ENCODE measurements at places on chromosomes 2 and 18. TPM values are rescaled to one million over a fixed set of nuclear protein-coding genes. Genes with fewer than 3 reads are reported as not detected.

DNA sequence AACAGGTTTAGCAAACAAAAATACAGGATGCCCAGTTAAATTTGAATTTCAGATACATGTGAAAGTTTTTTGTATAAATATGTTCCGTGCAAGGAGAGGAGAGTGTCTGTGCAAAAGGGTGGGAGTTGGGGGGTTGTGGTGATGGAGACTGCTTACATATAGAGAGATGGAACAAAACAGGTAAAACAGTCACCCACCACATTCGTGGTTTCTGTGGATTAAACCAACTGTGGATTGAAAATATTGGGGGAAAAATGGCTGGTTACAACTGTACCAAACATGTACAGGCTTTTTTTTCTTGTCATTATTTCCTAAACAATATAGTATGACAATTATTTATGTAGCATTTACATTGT, 245.7 kb downstream of the TNS1 start:
- DNase-seq = no peak

DNA sequence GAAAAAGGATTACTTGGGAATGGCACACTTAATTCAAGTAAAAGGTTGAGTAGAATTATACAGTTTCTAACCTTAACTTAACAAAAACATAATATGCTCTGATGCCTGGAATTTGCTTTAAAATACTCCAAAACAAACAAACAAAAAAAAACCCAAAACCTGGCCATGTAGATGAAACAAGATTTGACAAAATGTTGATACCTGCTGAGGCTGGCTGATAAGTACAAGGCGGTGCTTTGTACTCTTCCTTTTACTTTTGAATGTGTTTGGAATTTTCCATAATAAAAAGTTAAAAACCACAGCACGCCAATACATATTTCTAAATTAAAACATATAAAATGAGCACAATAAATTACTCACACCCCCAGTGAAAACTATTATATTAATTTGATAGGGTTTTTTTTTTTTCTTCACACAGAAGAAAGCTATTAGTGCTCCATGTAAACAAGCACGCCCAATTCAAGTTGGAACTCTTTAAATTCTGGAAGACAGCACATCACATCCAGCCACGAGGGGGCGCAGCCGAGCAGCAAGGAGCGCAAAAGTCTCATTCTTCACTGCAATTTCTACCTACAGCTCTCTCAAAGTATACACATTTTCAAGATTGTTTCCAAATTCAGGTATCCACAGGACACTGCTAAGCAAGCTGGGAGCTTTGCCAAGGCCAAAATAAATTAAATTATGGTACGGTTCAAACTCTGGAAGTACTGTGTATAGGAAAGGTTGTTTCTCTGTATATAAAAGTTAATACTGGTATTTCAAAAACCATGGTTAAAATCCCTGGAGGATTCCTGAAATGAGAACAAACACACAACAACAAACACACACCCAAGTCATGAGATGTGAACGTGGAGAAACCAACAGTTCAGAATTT, 7.5 kb downstream of the SERTAD2 start:
- DNase-seq = peak; percentile 81

DNA sequence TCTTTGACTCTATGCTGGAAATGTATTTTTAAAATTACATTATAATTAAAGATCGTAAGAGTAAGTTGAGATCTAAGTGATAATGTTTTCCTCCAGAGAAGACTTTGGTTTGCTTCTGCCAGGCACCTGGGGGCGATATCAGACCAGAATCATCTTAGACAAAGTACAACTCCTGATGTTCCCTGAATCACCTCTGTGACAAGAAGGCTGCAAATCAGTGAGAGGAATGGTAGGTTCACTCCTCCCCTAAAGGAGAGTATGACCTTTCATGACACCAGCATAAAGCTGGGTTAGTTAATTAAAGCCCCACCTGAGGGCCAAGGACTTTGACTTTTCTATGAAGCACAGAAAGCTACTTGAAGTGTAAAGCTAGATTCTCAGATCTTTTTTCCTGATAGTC, 114.4 kb upstream of the DTNA start:
- peak; percentile 18 for DNase-seq

- peak; percentile 82 for DNase-seq
These were observed 110.9 kb downstream of the NAB1 start for GRCh38 chr2:190759749-190760213.

DNA sequence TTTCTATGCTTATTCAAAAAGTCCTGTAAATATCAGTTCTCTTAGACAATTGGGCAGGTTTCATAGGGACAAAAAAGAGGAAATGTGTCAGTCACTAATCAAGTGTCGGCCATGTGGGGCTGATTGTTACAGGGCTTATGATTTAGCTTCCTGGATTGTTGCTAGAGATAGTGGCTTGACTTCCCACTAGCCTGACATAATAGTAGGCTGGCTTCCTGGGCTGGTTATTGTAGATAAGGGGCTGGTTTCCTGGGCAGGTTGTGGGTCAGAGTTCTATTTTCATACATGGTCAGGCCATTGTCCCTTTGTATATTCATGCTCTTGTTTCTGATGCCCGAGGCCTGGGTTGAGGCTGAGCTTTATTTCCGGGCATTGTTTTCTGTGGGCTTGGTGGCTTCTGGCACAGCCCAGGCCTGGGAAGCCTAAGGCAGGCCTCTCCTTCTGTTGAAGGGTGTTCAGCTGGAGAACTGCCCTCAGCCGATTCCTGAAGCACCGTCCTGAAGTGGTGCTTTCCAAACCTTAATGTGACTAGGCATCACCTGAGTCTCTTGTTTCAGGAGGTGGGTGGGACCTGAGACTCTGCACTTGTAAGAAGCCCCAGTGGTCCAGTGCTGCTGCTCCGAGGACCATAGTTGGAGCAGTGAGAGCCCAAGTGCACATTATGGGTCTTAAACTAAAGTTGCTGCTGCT, 37.0 kb downstream of the CD8B2 start:
- DNase-seq = no peak

GRCh38 chr18:31190919-31191318, 28.3 kb upstream of the DSC1 start:
- DNase-seq = no peak

GRCh38 chr2:166632616-166633015, 138.6 kb upstream of the SCN7A start:
- peak; percentile 90 for DNase-seq

- no peak for DNase-seq
These were observed 49.0 kb downstream of the KYNU start for GRCh38 chr2:142926445-142926844.

- DNase-seq = no peak
These were observed 98.3 kb downstream of the MYCN start for GRCh38 chr2:16038621-16039020.

DNA sequence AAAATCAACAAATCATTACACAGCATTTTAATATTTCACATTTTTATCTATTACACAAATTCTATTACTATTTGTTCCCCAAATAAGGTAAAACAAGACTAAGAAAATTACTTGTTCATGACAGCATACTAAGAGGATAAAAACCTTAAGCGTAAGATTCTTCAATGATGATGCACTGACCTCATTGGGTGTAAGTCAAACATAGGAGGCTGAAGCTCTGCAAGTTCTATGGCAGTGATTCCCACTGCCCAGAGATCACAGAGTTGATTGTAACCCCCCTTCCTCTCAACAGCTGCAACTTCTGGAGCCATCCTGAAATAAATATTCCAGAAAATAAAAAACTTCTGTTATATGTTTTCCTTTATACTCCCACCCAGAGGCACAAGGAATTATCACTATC, 82.2 kb upstream of the CDKL4 start:
- no peak for DNase-seq

DNA sequence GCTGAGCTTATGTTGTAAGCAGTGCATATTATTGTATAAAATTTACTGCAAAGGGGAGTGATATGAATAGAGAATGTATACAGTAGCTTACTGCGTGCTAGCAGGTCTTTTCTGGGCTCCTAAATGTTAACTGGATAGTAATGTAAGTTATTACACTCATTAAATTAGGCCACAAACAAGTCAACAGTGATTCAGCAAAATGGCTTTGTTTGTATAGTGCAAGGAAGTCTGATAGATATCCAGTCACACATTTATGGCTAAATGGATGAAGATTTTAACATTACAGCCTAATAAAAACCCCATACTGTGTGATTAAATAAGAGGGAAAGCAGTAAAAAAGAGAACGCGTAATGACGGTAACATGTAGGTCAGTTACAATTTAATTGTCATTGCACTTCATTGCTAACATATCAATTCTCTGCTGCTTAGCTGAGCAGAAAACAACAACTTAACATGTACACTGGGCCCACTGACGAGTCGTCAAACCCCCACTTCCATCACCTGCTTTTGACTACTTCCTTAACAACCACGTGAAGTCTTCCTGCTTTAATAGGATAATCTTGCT, 665.0 kb upstream of the FANCL start:
- DNase-seq = no peak

DNA sequence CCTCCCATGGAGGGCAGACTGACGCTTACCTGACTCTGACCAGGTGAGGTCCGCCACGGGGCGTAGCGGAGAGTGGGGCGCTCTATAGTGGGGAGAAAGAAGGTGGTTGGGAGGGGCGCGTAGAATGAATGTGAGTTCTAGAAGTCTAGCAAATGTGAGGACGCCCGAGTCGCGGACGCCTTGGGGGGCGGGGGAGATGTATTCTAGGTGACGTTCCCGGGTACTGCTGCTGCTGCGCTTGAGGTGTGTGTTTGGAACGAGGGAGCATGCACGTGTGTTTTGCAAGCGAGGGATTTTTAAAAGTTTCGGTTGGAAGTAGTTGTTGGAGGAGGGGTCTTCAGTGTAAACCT, 758 bp downstream of the RIF1 start:
- DNase-seq = peak; percentile 46

- DNase-seq = no peak
These were observed 45.9 kb downstream of the KDM3A start for GRCh38 chr2:86487062-86487461.

GRCh38 chr18:688323-688722, 24.1 kb downstream of the ENOSF1 start:
- no peak for DNase-seq

- no peak for DNase-seq
These were observed 35.7 kb downstream of the STK39 start for GRCh38 chr2:168211664-168212163.

DNA sequence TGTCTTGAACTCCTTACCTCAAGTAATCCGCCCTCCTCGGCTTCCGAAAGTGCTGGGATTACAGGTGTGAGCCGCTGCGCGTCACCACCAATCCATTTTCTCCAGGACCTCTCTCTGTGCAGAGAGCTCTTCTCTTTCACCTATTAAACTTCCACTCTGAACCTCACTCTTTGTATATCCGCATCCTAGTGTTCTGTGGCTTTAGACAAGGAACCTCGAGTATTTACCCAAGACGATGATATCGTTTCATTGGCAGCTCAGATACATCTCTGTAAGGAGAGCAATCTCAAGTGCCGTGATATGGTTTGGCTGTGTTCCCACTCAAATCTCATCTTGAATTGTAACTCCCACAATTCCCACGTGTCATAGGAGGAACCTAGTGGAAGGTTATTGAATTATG, 15.1 kb upstream of the WDR33 start:
- no peak for DNase-seq

GRCh38 chr2:101362777-101363176, 24.5 kb downstream of the CREG2 start:
- no peak for DNase-seq

DNA sequence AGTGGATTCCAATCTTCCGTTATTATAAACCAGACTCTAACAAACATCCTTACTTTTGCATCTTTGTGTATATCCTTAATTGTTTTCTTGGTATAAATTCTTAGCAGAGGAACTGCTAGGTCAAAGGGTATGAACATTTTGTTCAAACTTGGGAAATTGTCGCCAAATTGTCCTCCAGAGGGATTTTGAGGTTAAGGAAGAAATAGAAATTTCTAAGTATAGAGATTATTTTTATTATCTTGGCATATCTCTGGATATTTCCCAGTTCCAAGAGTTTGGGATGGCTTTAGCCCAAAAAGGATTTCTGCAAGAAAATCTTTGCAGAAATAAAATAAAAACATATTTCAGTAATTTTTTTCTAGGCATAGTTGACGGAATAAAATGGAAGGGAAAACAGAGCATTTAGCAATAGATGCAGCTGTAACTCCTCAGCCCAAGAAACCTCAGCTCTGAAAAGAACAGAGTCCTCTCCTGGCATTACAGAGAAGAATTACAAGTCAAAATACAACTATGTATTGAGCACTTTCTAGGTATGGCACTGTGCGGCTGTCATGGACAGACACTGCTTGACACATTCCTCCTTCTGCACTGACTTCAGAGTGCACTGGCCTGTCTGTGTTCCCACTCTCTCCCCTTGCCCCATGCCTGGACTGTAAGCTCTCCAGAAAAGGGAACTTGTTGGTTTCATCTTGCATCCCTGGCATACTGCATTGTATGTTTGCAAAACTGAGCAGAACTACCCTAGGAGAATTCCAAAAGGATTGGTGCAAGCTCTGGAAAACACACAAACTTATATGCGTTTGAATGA, 117.3 kb upstream of the STON1 start:
- DNase-seq = no peak

DNA sequence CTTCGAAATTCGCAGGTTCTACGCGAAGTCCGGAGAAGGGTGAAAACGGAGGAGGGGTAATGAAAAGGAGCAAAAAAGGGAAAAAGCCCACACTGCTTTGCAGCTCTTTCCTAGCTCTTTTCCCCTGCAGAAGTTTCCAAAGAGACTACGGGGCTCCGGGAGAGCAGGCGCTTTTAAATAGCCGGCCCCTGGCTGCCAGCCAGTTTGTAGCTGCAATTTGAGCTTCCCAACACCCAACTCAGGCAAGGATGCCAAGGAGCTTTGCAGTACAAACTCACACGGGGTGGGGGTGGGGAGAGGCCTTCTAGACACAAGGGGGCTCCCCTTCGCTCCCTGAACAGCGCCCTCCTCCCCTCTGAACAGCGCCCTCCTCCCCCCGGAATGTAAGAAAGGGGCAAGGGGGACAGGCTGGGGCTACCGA, at the start of gene IGFBP5:
Gene IGFBP5 (minus strand): TSS at position 149 of the 421 bp plus-strand sequence. CDS start 774 bp downstream, outside the sequence.
- peak; percentile 85 for DNase-seq

- DNase-seq = no peak
These were observed 274.5 kb downstream of the NCKAP5 start for GRCh38 chr2:133293544-133294353.

Gene IL1B
- 5.5 TPM for total RNA-seq

Gene GALNT5
- not detected for total RNA-seq

Gene ARID5A
- total RNA-seq = 3.4 TPM

Gene SP5
- total RNA-seq = not detected

Gene FASTKD1
- total RNA-seq = 39.9 TPM

Gene MTCL1
- 11.6 TPM for total RNA-seq

Gene EIF2B4
- 42.7 TPM for total RNA-seq

Gene CENPO
- total RNA-seq = 14.9 TPM

Gene VSNL1
- 1.3 TPM for total RNA-seq

Gene PROM2
- total RNA-seq = 2.6 TPM

Gene PMAIP1
- total RNA-seq = 21.7 TPM

Gene ARHGAP25
- total RNA-seq = 0.93 TPM
